ENCODE measurements at places on chromosomes 16 and 17.

DNA sequence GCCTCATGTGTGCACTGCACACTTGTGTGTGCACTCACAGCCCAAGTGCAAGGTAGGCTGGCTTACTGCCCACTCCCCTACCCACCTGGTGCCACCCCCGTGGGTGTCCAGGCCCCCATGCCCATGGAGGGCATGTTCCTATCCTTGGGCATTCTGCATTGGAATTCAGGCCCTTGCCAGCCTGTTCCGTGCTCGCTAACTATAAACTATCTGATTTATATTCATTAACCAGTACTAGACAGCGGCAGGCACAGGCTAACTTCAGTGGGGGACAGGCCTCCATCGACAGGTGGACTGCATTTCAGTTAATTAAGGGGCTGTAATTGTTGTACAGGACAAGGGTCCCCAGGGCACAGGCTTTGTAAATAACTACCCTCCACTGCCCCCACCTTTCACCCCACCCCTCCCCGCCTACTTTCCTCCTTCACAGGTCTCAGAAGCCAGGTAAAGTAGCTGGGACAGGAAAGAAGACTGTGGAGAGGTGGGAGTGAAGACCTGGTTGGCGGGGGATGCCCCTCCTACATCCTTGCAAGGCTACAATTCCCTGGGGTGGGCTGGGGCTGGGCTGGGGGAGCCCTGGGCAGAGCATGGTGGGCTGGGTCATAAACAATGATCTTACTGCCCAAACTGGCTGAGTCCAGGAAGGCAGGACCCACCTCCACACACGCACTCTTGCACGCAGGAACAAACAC, 119.0 kb upstream of the LHX1 start:
- no peak for DNase-seq

- no peak for DNase-seq
These were observed 107.6 kb upstream of the CHMP6 start for GRCh38 chr17:80883831-80884735.

DNA sequence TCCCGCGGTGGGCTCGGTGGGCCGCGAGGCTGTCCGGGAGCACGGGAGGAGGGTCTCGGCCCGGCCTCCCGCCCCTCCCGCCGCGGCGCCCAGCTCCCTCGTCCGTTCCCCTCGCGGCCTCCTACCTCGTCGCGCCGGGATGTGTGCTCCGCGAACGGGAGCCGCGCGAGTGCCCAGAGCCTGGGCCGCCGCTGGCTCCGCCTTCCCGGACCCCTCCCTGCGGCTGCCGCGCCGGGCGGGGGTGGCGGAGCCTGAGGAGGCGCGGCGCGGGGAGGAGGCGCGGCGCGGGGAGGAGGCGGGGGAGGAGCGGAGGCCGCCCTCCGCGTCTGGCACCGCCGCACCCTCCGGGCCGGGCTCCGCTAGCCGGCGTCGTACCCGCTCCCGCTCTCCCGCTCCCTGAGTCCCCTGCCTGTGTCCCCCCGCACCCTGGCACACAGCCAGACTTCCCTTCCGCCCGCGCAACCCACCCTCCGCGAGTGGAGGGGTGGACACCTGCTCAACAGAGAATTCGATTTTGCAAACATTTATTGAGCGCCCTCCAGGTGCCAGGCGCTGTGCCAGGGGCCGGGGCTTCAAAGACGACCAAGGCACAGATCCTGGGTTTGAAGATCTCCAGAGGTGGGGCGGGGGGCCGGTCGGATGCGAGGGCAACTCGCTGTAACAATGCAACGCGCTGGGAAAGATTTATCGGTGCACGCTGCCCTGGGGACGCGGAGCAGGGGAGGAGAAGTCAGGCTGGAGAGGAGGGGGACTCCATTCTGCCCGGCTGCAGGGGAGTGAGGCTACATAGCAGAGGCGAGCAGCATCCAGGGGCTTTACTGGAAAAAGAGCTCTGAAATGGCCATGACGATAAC, at the start of gene MPP3:
TSS of gene MPP3 (minus strand) at position 171 of the 854 bp plus-strand sequence. CDS start 1,240 bp downstream, outside the sequence.
- DNase-seq = peak; percentile 49

DNA sequence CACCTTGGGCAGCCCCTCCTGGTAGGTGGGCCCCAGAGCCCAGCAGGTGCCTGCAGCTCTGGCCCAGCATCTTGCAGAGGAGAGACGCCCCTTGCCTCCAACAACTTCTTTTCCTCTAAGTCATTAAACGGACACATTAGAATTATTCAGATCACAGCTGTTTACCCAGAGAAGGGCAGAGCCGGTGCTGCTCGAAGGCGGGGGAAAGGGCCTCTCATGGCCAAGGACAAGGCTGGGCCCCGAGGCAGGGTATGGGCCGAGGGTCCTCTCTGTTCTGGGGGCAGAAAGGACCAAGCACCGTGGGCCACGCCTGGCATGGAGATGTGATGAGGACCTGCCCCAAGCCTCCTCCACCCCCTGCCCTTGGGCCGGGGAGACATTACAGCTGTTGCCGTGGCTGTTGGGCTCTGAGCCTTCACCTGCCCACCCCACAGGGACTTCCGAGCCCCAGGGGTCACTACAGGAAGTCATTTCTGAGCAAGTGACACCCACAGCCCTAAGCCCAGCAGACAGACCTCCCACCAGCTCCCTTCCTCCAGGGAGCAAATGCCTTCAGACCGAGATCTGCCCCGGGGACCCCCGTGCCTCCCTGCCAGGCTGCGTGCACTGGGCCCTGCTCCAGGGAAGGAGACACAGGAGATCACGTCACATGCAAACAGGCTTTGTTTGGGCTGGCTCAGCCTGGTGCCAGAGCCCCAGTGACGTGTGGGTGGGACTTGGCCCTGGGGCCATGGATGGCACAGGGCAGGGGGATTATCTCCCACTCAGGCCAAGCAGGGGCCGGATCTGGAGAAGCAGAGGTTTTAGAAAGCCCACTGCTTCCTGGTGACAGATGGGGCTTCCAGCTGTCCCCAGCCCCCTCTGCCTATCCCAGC, 699 bp upstream of the PVALEF start:
- peak; percentile 19 for DNase-seq

DNA sequence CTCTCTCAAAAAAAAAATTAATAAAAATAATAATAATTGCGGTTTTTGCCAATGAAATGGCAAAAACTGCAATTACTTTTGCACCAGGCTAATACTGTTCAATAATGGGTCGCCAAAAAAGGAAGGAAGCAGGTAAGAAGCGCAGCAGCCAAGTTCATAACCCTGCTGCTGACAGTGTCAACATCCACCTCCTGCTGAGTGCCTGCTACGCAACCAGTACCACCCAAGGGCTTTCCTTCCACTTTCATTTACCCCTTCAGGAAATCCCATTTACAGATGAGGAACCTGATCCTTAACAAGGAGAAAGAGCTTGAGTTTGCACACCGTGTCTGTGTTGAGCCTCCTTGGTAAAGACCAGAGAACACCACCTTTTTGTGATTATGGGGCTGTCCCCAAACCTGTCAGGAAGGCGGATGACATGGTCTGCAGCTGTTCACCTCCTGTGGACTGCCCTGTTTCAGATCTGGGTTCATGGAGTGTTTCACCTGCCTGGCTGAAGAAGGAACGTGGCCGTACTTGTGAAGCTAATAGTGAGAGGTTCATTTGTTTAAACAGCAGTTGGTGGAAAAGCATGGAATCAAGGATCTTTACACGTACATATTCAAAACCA, 378.0 kb downstream of the SLC39A11 start:
- no peak for DNase-seq

DNA sequence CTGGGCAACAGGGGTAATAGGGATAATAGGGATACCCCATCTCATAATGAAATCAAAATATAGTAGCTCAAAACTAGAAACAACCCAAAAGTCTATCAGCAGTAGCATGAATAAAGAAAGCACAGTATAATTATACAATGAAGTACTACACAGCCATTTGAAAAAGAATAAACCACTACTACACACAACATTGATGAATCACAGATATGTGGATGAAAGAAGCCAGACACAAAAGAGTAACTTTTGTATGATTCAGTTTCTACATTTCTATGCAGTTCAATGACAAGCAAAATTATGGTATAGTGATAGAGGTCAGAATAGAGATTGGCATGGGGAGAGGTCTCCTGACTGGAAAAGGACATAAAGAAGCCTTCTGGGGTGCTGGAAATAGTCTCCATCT, 2.8 kb upstream of the HOXB13 start:
- no peak for DNase-seq

- DNase-seq = no peak
These were observed 1.7 kb upstream of the CES5A start for GRCh38 chr16:55876854-55877253.

DNA sequence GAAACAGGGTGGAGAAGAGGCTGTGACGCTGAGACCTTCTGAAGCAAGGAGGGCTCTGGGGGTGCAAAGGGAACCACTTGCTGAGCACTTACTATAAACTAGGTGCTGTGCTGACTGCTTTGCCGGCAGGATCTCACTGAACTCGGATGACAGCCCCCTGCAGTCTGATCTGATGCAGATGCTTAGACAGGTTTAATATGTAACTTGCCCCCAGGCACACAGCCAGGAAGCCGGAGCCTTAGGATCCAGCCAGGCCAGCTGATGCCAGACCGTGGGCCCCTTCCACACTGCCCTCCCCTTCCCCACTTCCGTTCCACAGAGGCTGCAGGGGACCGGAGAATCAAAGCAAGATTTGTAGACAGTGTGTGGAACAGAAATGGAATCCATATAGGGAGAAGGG, 23.1 kb downstream of the SPACA3 start:
- no peak for DNase-seq

- DNase-seq = no peak
These were observed 9.7 kb downstream of the CA4 start for GRCh38 chr17:60159479-60159866.

GRCh38 chr17:58320570-58321323, 7.8 kb downstream of the TSPOAP1 start:
- no peak for DNase-seq
